ENCODE measurements at places on chromosomes 16 and 17. TPM values are rescaled to one million over a fixed set of nuclear protein-coding genes. Genes with fewer than 3 reads are reported as not detected.

GRCh38 chr16:88350922-88351321 is 31.8 kb upstream of the ZNF469 start:
- DNase-seq: no peak

DNA sequence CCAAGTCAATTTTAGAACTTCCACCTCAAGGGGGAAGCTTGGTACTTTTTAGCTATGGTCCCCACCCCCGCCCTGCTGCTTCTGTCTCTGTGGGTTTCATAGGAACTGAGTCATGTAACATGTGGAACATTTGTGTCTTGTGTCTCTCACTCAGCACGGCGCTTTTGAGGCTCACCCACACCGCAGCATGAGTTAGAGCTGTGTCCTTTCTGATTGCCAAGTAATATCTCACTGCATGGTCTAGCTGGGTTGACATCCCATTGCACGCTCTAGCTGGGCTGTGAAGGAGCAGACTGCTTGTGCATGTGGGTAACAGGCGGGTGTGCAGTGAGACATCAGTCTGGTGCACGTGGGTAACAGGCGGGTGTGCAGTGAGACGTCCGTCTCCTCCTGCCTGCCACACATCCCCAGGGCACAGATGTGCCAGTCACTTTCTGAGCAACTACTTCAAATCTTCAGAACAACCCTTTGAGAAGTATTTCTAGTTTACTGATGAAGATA is 26.4 kb upstream of the SLC7A5 start:
- DNase-seq: peak; percentile 26

DNA sequence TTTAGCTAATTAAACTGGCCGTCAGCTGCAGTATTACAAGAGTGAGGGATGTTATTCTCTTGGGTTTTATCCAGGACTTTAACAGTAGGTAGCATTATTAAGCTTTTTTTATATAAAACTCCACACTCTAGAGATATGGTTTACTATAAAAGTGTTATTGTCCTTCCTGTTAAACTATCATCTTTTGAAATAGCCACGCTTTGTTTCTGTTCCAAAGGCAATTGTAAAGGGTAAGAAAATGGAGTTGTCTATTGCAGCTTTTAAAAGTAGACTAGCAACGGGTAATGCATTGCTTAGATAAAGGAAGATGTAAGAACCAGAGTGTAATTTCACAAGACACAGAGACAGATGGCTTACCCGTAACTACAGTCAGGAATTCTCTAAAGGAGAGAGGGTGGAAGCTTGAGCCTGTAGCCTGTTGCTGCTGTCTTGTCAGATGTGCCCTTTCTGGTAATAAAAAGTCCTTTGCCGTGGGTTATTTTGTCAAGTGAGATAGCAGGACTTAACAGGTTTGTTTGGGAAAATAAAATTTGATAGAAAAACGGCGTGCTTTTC is 56.4 kb downstream of the WWOX start:
- DNase-seq: no peak

Gene SDR42E2
- 0.73 TPM for total RNA-seq

Gene TRPV2
- 101 TPM for total RNA-seq

- no peak for DNase-seq
Measured at GRCh38 chr16:56985288-56985961, 3.9 kb upstream of the NLRC5 start.

GRCh38 chr17:5184288-5184687 is 7.4 kb downstream of the ZNF594 start:
- DNase-seq: no peak

All from CD4-positive, alpha-beta memory T cell (primary cell).